ENCODE measurements at places on chromosomes 16 and 17.

GRCh38 chr17:75418531-75418930, 13.1 kb upstream of the GRB2 start:
- no peak for DNase-seq

DNA sequence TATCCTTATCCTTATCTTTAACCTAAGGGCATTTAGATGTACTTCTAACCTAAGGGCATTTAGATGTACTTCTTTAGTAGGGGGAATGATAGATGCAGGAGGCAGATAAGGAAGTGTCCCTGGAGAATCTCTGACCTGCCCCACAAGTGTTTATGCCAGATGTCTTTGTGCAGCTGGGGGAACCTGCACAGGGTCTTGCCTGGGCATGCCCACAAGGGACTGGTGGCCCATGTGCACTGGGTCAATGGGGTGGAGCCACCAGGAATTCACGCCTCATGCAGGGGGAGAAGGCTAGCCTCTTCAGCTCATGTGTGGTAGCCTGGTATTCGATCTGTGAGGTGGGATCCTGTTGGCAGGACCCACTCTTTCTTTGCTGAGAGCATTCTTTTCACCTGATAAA, 38.0 kb downstream of the CA10 start:
- DNase-seq: no peak

DNA sequence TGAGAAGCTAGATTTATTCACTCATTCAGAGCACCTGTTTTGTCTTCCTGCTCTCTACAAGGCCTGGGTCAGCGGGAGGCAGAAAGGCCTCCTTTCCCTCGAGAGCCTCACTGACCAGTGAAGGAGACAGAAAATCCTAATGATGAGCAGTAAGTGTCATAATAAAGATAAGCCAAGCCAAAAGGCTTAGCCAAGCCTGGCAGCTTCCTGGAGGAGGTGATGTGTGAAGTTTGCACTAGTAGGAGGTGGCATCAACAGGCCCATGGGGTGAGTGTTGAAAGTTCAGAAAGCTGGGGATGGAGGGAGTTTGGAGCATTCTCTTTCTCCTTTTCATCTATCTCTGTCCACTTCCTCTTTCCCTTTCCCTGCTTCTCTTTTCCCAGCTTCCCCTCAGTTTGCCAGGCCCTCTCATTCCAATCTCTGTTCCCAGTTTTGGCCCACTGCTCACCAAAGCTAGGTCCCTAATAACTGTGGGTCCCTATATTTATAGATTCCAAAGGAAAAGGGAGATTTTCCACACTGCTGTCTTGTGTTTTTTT, 16.5 kb upstream of the SPNS3 start:
- DNase-seq: no peak

- DNase-seq: no peak
Observed at GRCh38 chr16:57643147-57643874, 14.9 kb downstream of the ADGRG1 start.

DNA sequence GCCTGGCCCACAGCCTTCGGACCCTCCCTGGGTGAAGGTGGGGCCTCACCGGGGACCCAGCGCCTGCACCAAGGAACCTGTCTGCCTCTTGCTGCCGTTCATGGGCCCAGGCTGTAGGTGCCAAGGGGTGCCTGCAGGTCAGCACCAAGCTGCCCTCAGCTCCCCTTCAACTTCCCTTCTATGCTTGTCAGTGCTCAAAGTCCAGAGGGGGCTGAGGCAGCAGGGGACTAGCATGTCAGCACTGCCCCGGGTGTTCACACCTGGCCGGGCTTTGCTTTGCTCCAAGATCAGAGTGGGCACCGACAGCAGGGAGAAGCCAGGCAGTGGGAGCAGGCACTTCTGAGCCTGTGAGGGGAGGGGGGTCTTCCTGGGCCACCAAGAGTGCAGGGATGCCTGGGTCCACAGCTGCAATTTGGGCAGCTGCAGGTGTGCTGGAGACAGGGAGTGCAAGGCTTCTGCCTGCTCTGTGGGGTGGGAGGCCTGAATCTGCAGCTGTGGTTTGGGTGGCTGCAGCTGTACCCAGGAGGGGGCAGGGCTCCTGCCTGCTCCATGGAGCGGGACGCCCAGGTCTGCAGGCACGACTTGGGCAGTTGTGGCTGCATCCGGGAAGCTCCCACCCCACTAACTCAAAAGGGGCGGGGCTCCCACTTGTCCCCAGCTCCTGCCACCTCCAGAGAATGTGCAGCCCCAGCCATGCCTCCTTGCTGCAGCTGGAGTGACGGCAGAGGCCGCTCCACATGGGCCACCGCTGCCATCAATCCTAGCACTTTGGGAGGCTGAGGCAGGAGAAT, 27.6 kb upstream of the PRM1 start:
- DNase-seq: no peak

DNA sequence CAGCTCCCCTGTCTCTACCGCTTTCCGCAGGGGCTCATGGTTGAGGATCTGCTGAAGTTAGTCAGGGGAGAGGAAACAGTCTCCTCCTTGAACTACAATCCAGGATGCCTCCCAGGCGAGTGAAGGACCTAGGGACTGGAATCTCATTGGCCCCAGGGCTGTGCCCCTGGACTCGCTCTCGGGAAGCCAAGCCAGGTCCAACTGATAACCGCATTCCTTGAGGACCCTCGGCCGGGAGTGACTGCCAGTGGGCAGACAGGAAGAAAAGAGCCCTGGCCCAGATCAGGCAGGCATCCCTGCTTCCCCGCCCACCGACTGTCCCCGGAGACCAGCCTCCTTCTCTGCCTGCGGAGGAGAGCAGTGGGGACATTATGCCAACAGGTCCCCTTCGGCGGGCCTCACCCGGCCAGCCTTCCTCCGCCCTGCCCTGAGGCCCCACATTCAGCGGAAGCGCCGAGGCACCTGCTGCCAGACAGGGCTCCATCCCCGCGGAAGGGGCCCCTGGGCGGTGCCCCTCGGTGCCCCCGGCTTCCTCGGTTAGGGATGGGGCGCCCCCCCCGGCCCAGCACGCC, 776 bp downstream of the LRRC75A start:
- DNase-seq: peak; percentile 7

- DNase-seq: peak; percentile 74
Observed at GRCh38 chr16:58511933-58512815, 3.1 kb upstream of the SETD6 start.

All from activated T-helper 1 cell treated with Interleukin-2 at 50 U/mL for 16 hours (primary cell).